ENCODE measurements at places on chromosomes 4 and X.

DNA sequence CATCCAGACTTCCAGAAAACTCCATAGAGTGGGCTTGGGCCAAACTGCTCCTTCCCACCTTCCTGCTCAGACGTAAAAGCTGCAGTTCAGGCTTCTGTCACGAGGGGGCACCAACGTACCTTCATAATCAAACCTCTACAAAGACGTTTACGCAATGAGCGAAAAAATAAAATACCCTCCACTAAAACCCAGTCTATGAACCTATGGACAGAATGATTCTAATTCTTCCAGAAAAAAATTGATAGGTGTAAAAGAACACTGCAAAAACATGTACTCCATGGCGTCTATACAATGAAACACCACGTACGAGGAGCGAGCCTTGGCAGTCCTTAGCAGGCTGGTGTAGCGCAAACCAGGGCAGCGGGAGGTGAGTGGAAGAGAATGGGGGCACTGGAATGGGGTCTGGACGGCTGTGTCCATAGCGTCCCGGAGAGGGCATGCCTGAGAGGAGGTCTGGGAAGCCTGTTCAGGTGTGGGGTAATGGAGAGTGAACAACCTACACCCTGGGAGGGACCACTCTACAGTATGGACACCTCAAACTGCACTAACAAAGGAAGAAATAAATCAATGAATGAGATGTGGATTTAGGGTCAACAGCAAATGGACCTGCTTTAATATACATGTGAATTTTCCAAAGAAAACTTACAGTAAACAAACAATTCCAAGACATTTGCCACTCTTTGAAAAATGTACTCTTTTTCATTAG lies 14.4 kb upstream of the RAB40A start:
- no peak for DNase-seq

DNA sequence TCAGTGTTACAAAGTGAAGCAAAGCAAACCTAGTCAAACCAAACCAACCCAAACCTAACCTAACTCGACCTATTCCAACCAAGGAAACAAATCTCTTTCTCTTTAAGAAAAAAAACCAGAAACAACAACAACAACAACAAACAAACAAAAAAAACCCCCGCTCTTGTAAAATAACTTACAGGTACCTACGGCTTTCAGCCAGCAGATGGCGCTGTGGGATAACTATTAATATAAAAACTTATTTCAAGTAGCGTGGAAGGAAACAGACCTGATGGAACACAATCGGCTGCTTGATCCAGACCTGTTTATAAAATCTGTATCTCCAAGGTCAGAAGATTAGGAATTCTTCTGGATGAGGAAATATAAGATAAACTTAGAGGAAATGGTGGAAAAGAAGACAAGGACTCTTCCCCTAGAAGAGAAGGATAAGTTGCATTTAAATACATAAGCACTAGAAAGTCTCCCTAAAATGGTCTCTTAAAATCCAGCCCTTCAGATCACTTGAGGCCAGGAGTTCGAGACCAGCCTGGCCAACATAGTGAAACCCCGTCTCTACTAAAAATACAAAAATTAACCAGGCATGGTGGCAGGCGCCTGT lies 34.4 kb upstream of the CDKL5 start:
- peak; percentile 21 for DNase-seq

- DNase-seq: no peak
These were observed 265.4 kb upstream of the ADGRL3 start for GRCh38 chr4:60934566-60935295.

DNA sequence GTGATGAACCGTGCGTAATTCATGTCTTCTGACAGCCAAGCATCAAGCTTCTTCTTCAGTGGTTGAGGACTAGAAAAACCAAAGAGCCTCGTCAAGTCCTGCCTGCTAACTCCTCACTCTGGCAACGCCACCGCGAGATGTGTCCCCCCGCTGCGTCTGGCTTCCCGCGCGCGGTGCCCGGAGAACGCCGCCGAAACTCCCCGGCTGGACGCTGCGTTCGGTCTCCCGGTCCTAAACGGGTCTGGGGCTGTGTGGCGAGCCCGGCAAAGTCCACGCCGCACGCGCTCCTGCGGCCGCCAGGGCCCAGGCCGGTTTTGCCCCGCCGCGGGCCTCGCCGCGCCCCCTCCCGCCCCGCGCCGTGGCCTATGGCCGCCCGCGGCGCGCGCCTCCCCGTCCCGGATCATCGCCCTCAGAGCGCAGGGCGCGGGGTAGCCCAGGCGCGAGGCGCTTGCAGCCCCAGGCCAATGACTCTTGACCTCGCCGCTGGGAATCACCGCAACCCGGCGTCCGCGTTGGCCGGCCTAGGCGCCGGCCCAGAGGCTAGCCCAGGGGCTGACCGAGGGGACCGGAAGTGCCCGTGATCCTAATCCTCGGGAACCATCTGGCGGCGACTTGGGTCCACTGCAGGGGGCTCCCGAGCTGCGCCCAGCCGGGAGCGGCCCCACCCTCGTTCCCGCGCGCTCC lies at the start of gene AADAT:
Gene AADAT, minus strand, starts transcription at position 289 of the 684 bp plus-strand sequence. Its CDS starts 266 bp downstream, at position 23.
- peak; percentile 69 for DNase-seq

- no peak for DNase-seq
These were observed 43.2 kb downstream of the SCFD2 start for GRCh38 chr4:53322696-53323095.

DNA sequence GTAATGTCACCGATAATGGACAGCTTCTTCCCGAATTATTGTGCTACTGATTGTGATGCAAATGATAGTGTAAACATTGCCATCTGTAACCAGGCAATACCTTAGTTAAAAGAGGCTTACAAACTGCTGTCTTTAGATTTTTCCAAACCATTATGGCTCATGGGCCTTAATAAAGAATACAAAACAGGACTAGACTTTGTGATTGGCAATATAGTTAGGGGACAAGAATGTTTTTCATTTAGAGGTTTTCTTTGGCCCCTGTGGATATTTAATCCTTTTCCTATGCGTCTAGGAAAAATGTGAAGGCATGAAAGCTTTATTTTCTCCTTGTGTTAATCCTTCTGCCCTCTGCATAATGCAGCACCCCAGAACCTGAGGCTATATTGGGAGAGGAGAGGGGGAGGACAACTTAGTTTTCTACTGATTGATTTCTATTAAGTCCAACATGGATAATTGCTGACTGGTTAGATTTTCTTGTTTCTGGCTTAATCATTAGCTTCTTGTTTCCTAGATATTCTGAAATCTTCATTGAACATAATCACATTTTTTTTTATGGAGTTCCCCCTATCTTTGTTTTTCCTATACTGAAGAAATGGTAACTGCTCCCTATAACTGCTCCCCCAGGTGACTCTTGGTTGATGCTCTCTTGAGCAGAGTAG lies 1.9 kb downstream of the PRPS1 start:
- no peak for DNase-seq

DNA sequence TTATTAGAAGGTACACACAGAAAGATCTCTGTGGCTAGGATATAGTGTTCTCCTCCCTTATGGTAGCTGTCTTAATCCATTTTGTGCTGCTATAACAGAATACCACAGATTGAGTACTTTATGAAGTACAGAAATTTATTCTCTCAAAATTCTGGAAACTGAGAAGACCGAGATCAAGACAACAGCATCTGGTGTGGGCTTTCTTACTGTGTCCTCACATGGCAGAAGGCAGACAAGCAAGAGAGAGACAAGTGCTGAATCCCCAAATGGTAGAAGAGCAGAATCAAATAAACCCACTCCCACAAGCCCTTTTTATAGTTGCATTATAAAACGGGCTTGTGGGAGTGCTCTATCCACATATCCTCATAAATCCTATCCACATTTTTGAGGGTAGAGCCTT lies 373.1 kb downstream of the GABRG1 start:
- DNase-seq: no peak

- DNase-seq: no peak
These were observed 160.1 kb upstream of the FSTL5 start for GRCh38 chr4:162323919-162324318.

- DNase-seq: no peak
These were observed 38.5 kb upstream of the SMIM10L2A start for GRCh38 chrX:135383249-135383648.

- no peak for DNase-seq
These were observed 15.9 kb downstream of the ACOT9 start for GRCh38 chrX:23727206-23727605.

- DNase-seq: no peak
These were observed 201.5 kb downstream of the TBX22 start for GRCh38 chrX:80216086-80216485.

DNA sequence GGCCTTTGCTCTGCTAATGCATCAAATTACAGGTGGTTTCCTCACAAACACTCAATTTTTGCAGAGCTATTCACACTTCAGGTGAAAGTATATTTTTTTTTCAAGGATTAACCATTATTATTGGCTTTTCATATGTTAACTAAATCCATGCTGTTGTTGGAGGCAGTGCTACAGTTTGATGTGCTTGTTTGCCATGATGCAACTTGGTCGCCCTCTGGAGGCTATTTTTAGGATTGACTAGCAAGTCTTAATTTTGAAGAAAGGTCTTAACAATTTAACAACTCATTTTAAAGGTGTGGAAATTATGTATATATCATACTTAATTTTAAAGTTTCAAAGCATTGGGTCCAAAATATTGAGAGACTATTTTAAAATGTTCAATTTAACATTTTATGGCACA lies 168.8 kb upstream of the FAM47A start:
- DNase-seq: no peak

GRCh38 chrX:148867596-148867995 lies 367.2 kb downstream of the AFF2 start:
- DNase-seq: no peak

DNA sequence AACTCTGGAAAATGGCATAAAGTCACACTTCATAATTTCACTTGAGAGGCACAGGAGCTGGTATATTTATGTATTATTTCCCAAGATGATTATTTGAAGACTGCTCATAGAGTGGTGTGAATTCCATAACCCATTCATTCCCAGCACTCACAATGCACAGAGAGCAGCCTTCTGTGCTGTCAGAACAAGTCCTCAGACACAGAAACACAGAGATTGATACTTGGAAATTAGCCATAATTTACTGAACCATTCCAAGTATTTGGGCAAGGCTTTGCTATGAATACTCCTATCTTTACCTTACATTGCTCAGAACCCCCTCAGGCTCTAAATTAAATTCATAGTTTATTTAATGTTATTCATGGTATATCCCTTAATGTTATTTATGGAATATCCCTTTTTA lies 53.6 kb downstream of the PABPC4L start:
- DNase-seq: no peak

DNA sequence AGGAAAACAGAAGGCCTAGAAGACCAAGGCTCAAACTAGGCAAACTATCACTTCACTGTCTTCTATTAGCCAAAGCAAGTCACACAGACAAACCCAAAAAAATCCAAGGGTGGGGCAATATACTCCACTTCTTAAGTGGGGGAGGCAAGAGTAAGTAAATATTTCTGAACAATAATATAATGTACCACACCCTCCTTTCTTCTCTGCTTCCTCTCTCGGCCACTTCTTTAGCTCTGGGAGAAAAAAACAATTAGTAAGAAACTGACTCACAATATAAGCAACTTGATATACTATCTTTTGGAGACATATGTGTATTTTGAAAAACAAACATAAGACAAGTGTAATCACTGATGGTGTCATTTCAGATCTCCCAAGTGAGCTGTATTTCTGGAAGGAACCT lies 14.8 kb downstream of the DCAF8L1 start:
- no peak for DNase-seq

DNA sequence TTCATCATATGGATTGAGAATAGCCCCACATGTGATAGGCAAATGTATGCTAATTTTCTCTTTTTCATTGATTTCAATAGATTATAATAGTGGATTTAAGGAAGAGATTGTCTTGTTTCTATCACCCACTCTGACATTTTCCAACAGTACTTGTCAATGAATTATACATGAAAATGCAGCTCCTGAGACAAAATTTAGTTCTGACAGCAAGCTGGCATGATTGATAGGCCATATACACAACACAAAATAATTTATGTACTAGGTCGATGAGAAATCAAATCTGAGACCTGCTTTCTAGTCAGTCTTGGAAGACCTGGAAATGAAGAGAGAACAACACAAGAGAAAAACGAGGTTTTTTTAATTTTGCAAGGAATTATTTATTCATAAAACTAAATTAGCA lies 118.0 kb upstream of the MYOZ2 start:
- no peak for DNase-seq

DNA sequence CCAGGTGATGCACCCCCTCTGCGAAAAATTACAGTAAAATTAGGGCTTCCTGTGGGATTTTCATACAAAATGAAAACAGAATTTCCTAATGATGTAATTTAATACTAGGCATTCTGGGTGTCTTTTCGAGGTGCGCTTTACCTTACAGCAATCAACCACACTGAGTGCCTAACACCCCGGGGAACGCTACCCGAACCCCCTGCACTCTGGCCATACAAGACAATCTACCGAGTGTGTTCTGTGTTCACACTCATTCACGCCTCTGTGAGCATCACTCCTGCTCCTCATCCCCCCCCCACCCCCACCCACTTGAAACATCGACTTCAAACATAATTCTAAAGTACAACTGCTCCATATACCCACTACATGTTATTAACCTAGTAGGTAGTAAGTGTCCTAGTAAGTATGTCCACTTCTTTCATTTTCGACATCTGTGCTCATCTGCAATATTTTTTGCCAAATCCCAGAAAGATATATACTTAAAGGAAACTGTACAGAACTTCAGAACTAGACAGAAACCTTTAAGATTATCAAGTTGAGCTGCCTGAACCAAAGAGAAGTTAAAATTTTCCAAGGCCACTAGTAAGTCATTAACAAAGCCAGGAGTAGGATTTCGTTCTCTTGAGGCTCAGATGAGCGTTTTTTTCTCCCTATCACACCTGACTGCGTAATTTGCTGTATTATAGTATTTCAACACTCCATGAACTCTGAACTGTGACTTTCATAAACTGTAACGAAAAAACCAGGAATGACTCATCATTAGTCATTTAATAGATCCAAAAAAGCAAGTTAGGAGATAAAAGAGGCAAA lies 80.0 kb downstream of the FAT1 start:
- no peak for DNase-seq

- DNase-seq: peak; percentile 0
These were observed 448.9 kb downstream of the FSTL5 start for GRCh38 chr4:161714931-161715330.

GRCh38 chr4:25493466-25493865 lies 116.4 kb downstream of the ANAPC4 start:
- DNase-seq: no peak

GRCh38 chr4:142316913-142317312 lies 529.2 kb downstream of the INPP4B start:
- no peak for DNase-seq

DNA sequence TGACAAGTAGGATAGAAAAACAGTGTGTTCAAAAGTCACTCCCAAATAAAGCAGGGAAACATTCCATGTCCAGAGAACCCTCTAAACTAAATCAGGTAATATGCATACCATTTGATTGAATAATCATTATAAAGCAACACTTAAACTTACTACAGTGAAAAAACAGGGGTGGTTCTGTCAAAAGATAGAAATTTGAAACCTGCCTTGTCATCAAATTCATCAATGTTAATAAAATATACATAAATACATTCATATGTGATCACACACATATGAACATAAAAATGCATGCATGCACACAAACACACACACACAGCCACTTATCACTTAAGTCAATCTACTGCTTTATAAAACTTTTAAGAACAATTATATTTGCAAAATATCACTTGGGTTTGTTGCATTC lies 485.8 kb upstream of the TECRL start:
- DNase-seq: no peak

- no peak for DNase-seq
These were observed 289.3 kb upstream of the PABPC4L start for GRCh38 chr4:134490863-134491262.
